ENCODE measurements at places on chromosomes 16 and 17.

GRCh38 chr17:50544516-50544915 lies 2.5 kb upstream of the SPATA20 start:
- DNase-seq, result no peak

- DNase-seq, result no peak
Observed at GRCh38 chr17:57405491-57406072, 149.3 kb downstream of the MSI2 start.

DNA sequence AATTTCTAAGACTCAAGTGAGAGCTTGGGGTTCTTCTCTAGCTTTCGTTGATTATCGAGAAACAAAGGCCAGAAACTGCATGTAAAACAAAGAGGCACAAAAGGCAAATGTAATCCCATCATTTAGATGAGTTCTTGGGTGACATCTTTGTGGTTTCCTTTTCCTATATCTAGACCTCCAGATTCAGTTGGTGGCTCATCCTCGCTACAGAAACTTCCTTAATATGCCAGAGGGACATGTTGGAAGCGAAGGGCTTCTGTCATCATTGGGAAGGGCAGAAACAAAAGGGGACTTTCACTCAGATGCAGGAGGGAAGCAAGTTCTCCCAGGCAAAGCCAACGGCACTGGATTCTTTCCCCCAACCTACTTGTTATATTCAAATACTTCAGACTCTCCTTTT lies 150.6 kb upstream of the ZFHX3 start:
- no peak for DNase-seq

- peak; percentile 30 for DNase-seq
Observed at GRCh38 chr17:79252886-79253285, 178.3 kb downstream of the ENGASE start.

- no peak for DNase-seq
Observed at GRCh38 chr17:48550502-48551213, 5.7 kb upstream of the HOXB2 start.

DNA sequence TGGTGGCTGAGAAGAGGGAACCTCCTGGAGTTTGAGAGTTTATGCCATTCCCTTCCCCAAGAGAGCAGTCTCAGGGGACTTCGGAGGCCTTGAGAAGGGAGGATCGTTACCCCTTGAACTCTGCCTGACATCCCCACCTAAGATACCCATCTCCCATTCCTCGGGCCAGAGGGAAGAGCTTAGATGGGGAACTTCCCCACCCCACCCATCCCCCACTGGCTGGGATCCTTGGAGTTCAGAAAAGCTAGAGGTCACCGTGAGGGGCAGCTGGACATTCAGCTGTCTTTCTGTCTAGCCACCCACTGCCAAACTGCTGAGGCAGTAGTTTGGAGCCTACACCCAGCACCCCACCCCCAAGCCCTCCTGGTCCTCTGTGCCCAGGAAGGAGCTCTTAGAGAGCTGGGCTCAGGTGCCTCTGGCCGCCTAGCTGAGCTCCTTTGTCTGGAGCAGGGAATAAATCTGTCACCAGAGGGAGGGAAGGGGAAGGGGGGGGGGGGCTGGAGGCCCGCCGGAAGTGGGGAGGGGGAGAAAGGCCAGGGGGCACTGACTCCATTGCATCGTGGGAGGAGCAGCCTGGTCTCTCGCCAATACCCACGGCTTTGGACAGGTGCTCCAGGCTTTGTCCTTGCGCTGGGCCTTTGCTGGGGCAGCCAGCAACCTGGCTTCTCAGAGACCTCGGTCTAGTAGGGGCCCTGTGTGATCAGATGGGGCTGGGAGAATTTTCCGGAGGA lies 1.0 kb downstream of the HSD11B2 start:
- DNase-seq, result no peak

DNA sequence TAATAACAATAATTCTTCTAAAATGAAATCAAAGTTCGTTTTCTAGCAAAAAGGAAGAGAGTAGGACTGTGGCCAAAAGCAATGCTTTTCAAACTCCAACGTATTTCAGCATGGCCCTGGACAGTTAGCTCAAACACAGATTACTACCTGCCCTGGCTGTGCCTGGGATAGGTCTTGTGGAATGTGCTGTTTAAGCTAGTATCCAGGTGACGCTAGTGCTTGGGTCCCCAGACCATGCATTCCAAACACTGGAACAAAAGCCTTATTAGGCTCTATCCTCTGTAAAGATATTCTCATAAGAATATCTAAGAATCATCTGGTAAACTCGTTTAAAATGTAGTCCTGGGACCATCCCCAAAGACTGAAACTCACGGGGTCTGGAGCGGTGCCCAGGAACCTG lies 52.6 kb upstream of the MEAK7 start:
- no peak for DNase-seq

DNA sequence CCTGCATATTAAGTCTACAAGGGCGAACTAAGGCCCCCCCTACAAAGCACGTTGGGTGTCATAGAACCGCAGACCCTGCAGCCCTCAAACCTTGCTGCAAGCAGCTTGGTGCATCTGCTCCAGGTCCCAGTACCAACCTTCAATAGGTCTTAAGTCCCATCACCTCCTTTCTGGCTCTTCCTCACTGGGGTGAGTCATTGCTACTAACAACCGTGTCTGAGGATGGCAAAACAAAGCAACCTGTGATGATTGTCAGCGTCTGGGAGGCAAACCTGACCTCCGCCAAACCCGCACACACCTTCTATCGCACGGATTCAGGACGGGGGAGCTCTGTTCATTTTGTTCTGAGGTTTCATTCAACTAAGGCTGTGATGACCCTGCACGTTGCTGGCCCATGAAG lies 138.9 kb downstream of the SLC39A11 start:
- no peak for DNase-seq

DNA sequence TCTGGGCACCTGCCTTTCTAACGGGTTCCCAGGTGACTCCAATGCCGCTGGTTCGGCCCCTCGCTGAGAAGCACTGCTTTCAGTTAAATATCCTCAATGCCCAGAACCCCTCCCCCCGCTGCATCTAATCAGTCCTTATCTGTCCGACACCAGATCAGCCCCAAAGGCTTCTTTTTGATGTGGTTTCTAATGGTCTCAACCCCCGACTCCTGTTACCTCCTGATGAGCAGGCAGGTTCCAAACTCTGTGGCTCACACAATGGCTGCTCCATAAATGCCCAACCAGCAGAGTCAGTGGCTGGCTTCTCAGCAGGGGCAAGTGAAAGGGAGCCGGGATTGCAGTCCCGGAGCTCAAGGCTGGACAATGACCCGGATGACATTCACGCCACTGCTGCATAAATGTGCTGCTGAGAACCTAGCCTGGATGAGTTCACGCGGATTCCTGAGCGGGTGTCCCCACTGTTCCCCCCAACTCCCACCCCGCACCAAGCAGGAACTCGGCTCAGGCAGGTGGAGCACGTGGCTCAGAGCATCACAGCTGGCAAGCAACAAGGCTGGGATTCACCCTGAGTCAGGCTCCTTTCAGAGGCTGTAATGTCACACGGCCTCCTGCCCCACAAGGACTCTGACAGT lies 1.0 kb upstream of the SLC38A8 start:
- no peak for DNase-seq

DNA sequence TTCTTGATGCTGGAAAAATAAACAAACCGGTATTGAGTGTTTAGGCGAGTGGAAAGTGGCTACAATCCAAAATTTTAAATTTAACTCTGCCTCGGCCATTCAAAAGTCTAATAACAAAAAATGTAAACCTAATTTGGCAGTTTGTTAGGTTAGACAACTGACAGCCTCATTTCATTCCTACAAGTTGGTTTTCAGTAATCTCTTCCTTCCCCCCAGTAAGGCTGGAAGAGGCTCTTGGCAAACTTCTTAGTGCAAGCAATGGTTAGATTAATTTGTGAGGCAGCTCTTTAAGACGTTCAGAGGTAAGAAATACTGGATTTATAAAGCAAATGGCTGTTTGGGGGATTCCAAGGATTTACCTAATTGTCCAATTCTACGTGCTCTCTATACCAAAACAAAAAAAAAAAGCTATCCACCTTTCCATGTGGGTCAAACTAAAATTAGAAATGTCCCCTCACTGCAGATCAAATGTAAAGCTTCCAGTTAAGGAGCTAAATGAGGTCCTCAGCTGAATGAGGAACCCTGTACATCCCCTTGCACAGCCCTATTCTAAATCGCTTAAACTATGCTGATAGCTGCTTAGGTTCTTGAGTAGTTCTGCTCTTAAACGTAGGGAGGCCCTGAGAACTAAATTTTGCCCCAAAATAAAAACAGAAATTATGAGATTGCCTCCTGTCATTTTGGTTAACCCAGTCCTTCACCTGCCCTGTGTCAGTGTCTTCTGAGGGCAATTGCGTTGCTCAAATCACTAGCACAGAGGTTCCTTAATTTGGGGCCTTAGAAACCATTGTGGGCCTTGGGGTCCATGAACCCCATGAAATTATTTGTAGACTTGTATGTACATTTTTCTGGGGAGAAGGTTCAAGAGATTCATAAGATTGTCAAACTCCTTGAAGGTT lies 2.9 kb downstream of the HEXIM1 start:
- peak; percentile 54 for DNase-seq

- no peak for DNase-seq
Observed at GRCh38 chr17:52476638-52477313, 318.3 kb upstream of the CA10 start.

DNA sequence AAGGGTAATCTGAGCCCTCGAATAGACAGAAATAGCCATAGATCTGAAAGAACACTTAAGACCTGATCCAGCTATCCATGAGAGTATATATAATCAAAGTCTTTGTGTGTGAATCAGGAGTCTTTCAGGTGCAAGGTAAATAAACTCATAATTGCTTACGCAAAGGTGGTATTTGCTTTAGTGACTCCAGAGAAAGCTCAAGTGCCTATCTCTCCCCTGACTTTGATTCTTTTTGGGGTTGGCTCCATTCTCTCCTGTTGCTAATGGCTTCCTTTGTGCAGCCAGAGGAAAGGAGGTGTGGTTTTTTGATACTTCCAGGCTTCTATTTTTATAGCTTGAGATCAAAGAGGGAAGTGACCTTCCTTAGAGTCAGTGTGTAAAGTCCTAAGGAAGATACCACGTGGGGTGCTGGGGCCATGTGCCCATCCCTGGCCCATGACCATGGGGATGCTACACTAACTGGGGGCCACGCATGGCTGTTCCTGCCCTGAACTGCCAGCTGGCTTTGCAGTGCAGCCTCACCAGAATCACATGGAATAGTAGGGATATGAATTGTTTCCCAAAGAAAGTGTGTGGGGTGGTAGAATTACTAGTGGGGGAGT lies 45.8 kb downstream of the TENT4B start:
- no peak for DNase-seq

GRCh38 chr16:50301626-50302471 lies 35.5 kb downstream of the ADCY7 start:
- no peak for DNase-seq

All from B cell (primary cell).